Activated gamma-delta T cell treated with anti-CD3 and anti-CD28 coated beads, Interleukin-2, amount 50 U/mL, for 16 hours (primary cell): ENCODE measurements at places on chromosomes 4 and X.
A peak's percentile ranks its signal among the peaks of the same experiment; 100 is the strongest.

GRCh38 chr4:76434901-76435527 lies at the start of gene SHROOM3:
TSS of gene SHROOM3 (plus strand) at chr4:76435229. CDS start at chr4:76436053, 824 bp downstream.
- DNase-seq, result no peak

DNA sequence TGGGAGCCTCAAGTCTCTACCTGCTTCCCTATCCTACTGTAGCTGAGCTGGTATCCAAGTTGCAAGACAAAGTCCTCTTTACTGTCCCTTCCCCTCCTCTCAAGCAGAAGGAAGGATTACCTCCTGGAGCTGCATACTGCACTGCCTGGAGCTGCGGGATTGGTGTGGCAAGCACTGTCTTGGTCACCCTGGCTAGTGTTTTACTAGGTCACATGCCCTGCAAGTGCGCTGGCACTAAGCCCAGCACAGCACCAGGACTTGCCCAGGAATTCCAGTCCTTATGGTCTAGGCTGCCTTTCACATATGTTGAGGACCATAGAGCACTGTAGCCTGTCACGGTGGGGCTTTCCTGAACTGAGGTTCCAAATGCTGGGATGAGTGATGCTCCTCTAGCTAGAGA lies 227.3 kb upstream of the ZC4H2 start:
- DNase-seq, result no peak

DNA sequence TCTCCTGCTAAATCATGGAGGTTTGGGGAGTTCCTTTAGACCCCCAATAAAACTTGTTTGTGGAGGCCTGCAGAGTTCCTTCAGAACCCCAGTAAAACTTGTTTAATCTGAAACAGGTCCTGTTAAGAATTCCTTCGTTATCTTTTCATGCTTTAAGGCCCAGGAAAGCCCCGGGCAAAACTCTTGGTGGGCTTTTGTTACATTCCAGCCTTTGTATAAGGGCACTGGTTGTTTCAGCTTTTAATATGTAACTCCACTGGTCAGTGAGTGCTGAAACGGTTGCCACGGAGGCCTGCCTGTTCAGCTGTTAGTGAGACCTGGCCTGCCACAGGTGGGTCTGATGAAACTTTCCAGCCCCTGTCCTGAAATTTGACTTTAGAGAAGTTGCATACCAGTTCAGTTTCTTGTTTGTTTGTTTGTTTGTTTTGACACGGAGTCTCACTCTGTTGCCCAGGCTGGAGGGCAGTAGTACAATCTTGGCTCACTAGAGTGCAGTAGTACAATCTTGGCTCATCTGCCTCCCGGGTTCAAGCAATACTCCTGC lies 12.4 kb upstream of the DHRSX start:
- no peak for DNase-seq

GRCh38 chrX:53071604-53072417 lies 10.4 kb upstream of the TSPYL2 start:
- peak; percentile 55 for DNase-seq
